Fibroblast of the aortic adventitia (primary cell): ENCODE measurements at places on chromosomes 6 and 20. TPM values are rescaled to one million over a fixed set of nuclear protein-coding genes. Genes with fewer than 3 reads are reported as not detected.

Gene BPIFB4
- not detected in 2 replicates for total RNA-seq

Gene DDAH2
- 70.5 and 223 TPM in 2 replicates for total RNA-seq

Gene EHMT2
- total RNA-seq = 37.9 and 62.0 TPM in 2 replicates

Gene ZNF334
- total RNA-seq = 0.63 and 14.0 TPM in 2 replicates

Gene ZNF343
- total RNA-seq = 9.7 and 45.2 TPM in 2 replicates

Gene KCNK15
- 4.2 and 8.5 TPM in 2 replicates for total RNA-seq

Gene MCM9
- total RNA-seq = 11.2 and 11.4 TPM in 2 replicates

Gene ZNF133
- total RNA-seq = 14.6 and 22.2 TPM in 2 replicates

Gene C6orf58
- not detected in 2 replicates for total RNA-seq

Gene MEP1A
- not detected in 2 replicates for total RNA-seq

Gene CGAS
- 5.4 and 7.2 TPM in 2 replicates for total RNA-seq

Gene OR2J3
- not detected in 2 replicates for total RNA-seq

Gene FAM83B
- 0.09 TPM in 1 of 2 replicates, not detected in the other for total RNA-seq

Gene ACTL10
- total RNA-seq = 2.2 and 2.5 TPM in 2 replicates

Gene LY6G6D
- total RNA-seq = not detected in 2 replicates

Gene BRPF3
- 15.3 and 19.1 TPM in 2 replicates for total RNA-seq

Gene NKAPL
- total RNA-seq = 1.3 and 1.9 TPM in 2 replicates

Gene VSX1
- not detected in 2 replicates for total RNA-seq

Gene HUS1B
- 0.45 and 0.65 TPM in 2 replicates for total RNA-seq

Gene OR2W1
- not detected in 2 replicates for total RNA-seq

Gene APOM
- total RNA-seq = 2.0 TPM in 1 of 2 replicates, not detected in the other

Gene LIN28B
- total RNA-seq = not detected in 2 replicates

Gene TBX18
- total RNA-seq = 16.1 and 27.1 TPM in 2 replicates

Gene CENPW
- total RNA-seq = 13.7 and 55.9 TPM in 2 replicates

Gene FARS2
- total RNA-seq = 7.6 and 25.5 TPM in 2 replicates

Gene PRL
- not detected in 2 replicates for total RNA-seq

Gene HLA-A
- 184 and 391 TPM in 2 replicates for total RNA-seq

Gene SLC16A10
- total RNA-seq = not detected in 2 replicates

Gene HTR1E
- total RNA-seq = not detected in 2 replicates

Gene CCR6
- total RNA-seq = not detected in 2 replicates

Gene CST5
- not detected in 2 replicates for total RNA-seq

Gene YIPF3
- 71.6 and 94.4 TPM in 2 replicates for total RNA-seq

Gene MUC22
- total RNA-seq = not detected in 2 replicates

Gene TMC2
- total RNA-seq = not detected in 2 replicates

Gene TDRD6
- 0.18 and 1.8 TPM in 2 replicates for total RNA-seq

Gene DST
- 505 and 613 TPM in 2 replicates for total RNA-seq

Gene SASH1
- 59.5 and 60.2 TPM in 2 replicates for total RNA-seq

Gene KIF13A
- total RNA-seq = 53.2 and 86.8 TPM in 2 replicates

Gene CFAP61
- 0.18 TPM in 1 of 2 replicates, not detected in the other for total RNA-seq
